ENCODE measurements at places on chromosomes 1 and 21. TPM values are rescaled to one million over a fixed set of nuclear protein-coding genes. Genes with fewer than 3 reads are reported as not detected.

- DNase-seq, result no peak
- no peak overlapping the region for H3K4me3 ChIP-seq
- H3K27me3 ChIP-seq, result no peaks in the 10 kb centered on the region
- no peaks in the 10 kb centered on the region for H3K4me1 ChIP-seq
- H3K27ac ChIP-seq, result no peak overlapping the region
- no peaks in the 10 kb centered on the region for H3K36me3 ChIP-seq
Observed at GRCh38 chr21:17416139-17416538, 96.7 kb upstream of the CXADR start.

- peaks cover 7% of the 10 kb centered on the region for H3K4me1 ChIP-seq
- H3K27ac ChIP-seq, result no peak overlapping the region
- H3K4me3 ChIP-seq, result no peak overlapping the region
- H3K36me3 ChIP-seq, result peaks cover 12% of the 10 kb centered on the region
- DNase-seq, result no peak
Observed at GRCh38 chr1:184854496-184855140, 100.0 kb upstream of the EDEM3 start.

Gene S100A4
- 124 TPM for total RNA-seq

Gene CLK2
- total RNA-seq, result 117 TPM
